Activated T-helper 1 cell treated with anti-CD3 and anti-CD28 coated beads, Interleukin-2, amount 50 U/mL, for 16 hours (primary cell): ENCODE measurements at places on chromosomes 5 and 9.

DNA sequence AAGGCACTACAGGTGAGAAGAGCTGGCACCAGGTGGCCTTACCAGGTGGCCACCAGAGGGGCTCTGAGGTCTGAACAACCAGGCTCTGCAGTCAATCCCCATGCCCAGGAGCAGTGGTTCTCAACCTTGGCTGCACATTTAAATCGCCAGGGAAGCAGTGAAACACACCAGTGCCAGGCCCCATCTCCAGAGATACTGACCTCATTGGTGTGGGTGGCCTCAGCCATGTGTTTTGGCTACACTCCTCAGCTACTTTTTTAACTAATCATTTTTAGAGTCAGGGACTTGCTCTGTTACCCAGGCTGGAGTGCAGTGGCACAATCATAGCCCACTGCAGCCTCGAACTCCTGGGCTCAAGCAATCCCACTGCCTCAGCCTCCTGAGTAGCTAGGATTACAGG is 56.0 kb downstream of the GABBR2 start:
- no peak for DNase-seq

DNA sequence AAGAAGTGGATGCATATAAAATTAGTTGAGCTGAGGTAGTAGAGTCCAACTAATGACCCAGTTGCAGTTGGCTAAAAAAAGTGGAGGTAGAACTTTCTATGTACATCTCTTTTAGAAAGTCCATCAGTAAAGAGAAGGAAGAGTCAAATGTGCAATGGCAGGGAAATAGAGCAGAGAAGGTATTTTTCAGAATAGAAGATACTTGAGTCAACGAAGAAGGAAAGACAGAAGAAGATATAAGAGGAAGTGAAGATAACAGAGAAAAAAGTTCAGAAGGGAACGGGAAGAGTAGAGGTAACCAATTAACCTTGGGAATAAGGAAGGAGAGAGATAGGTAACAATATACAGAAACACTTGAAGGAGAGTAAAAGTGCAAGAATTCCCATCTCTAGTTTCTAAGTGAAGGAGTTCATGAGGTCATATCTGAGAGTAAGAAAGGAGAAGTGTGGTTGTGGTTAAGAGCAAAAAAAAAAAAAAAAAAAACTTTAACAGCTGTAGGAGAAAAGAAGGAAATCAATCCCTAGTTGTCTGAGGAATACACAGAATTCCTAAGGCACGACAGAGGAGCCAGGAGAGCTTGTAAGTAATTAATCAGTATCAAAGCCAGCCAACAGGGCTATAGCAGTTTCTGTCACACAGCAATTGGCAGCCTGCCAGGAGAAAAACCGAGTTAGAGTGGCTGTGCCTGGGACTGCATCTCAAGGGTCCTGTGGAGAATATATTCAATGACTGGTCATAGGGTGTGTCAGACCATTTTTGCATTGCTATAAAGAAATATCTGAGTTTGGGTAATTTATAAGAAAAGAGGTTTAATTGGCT is 61.0 kb downstream of the ARL15 start:
- no peak for DNase-seq

GRCh38 chr5:160312134-160312959 is at the start of gene CCNJL:
Gene CCNJL (minus strand): TSS chr5:160312564. CDS start chr5:160311923, 641 bp downstream.
- DNase-seq, result no peak

DNA sequence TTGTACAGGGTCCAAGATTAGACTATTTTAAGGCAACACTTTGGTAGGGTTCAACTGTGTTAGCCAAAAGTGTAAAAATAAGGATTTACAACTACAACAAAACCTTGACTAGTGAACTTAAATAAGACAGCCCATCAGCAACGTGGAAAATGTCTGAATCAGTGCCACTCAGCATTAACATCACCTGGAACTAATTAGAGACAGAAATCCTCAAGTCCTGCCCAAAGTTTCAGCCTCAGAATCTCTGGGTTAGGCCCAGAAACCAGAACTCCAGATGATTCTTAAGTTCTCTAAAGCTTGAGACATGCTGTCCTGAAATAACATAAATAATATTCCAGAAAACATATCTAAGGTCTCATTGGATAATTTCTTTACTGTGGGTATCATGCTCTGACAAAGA is 118.6 kb downstream of the SEMA6A start:
- DNase-seq, result no peak

DNA sequence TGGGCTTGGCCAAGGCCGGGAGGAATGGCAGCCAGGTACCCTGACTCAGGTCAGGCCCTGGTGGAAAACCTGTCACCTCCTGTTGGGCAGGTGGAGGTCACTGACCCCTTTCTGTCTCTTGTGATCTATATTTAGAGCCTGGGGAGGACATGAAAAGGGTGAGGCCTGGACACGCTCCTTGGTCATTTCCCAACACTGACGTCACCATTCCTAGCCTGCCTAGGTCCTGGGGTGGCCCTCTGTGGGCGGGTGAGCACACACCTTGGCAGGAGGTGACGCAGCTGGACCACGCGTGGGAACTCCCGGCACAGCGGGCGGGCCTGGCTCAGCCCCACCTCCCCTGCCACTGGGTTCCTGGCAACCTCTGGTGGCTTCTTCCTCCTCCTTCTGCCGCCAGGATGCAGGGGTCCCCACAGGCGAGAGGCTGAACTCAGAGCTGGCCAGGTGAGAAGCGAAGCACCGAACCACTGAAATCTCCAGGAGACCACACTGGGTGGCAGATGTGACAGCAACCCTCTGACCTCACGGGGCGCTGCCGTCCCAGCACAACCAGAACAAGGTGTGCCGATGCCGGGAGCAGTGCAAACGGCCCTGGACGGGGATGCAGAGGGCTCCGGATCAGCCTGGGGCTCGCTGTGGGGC is 6.4 kb upstream of the RALGDS start:
- no peak for DNase-seq

GRCh38 chr5:38258042-38258318 is 379 bp upstream of the EGFLAM start:
- DNase-seq, result no peak

DNA sequence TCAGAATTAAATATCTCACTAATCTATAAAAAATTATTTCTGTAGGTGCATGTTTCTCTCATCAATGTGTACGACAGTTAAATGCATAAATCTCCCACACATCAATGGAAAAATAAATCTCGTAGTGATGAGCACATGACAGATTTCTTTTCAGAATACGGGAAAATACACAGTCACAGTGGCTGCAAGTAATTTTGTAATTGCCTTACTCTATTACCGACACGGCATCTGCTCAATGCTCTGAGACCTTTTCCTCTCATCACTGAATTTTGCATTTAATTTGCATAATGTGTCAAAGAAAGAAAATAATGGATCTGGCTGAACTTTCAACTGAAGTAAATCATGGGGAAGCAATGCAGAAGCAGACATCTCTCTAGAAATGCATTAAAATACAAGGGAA is 37.2 kb downstream of the PDE4D start:
- DNase-seq, result no peak

DNA sequence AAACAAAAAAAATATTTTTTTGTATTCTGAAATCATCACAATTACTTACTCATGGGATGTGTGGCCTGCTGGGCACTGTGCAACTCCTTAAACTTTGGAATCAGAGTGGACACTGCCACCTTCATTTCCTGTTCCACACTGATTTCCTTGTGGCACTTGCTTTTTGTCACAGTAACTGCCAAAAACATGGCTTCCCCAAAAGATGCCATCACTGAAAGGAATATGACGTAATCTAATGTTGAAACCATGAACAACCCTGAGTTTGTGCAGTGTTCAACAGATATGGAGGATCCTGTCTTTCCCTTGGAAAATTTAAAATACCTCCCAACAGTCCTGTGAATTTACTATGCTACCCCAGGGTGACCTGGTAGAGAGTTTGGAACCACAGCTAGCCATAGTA is 12.6 kb upstream of the IL12B start:
- DNase-seq, result no peak

DNA sequence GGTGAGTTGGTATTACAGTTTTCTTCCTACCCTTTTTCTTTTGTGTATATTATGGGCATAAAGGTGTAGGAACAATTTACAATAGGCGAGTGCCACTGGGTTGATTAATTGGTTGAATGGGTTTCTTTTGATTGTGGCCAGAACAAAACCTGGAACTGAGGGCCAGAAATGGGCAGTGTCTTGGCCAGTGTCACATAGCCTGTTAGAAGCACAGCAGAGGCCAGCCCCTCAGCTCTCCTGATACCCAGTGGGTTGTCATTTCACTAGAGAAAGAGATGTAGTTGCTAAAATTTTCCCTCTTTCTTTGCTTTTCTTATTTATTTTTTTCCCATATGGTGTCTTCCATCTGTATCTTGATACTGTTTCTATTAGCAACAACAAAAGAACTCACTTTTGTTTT is 38.8 kb upstream of the SEMA6A start:
- DNase-seq, result no peak

- DNase-seq, result no peak
These were observed 24.5 kb upstream of the NOTCH1 start for GRCh38 chr9:136570191-136570845.

DNA sequence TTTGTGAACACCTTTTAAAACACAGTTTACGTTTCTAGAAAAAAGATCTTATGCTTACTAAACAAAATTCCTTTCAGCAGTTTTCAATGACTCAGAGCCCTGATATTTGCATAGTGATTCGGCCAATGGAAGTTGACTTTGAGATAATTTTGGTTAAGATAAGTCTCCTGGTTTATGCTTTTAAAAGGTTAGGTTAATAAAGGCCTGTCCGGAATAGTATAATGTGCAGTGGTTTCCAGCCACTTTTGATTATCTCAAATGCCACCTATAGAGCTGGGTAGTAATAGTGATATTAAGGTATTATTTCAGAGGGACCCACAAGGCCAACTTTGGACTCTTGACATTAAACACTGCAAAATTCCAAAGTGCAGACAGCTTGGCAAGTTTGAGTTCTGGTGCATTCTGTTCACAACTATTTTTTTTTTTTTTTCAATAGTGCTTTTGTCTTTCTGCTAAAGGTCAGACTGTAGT is 86.1 kb downstream of the F2RL2 start:
- DNase-seq, result no peak

- no peak for DNase-seq
These were observed 594.9 kb downstream of the CCDC171 start for GRCh38 chr9:16147726-16148125.

DNA sequence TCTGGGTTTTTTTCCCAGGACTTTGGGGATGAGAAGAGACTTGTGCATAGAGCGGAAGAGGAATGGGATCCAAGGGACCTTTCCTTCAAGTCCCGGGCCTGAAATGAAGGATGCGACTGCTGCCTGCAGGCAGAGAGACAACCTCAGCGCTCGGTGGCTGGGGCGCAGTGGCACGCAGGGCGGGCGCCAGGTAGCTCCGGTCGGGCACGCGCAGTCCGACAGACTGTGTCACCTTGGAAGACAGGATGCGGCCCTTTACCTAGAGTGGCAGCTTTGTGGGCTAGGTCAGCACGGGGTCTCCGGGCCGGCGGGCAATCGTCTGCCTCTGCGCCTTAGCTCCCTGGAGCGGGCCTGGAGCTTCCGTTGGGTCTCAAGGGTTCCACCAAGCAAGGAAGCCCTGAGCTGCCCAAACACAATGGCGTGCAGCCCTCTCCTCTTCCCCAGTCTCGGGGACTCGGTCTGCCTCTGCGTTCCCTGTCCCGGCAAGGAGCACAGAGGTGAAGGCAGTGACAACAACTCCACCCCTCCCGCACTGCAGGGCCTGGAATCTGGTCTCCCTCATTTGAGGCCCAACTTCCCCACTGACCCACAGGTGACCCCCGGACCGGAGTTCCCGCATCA is 6.0 kb downstream of the BARX1 start:
- DNase-seq, result no peak

DNA sequence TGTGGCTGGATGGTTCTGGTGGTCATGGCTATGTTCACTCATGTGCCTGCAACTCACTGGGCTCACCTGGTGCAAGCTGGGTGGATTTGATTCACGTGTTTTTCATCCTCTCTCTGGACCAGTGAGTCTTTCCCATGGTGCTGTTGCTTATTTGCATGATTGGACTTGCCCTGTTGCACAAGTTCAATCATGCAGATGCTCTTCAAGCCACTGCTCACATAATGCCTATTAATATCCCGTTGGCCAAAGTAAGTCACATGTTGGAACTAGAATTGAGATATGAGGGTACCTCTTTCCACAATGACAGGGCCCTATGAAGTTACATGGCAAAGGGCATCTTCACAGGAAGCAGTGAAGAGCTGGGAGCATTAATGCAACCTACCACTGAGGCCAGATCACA is 26.5 kb upstream of the MROH2B start:
- DNase-seq, result no peak

- no peak for DNase-seq
These were observed 63.1 kb downstream of the RAB14 start for GRCh38 chr9:121138561-121138960.

- DNase-seq, result no peak
These were observed 173.6 kb downstream of the GAPVD1 start for GRCh38 chr9:125434986-125435775.

DNA sequence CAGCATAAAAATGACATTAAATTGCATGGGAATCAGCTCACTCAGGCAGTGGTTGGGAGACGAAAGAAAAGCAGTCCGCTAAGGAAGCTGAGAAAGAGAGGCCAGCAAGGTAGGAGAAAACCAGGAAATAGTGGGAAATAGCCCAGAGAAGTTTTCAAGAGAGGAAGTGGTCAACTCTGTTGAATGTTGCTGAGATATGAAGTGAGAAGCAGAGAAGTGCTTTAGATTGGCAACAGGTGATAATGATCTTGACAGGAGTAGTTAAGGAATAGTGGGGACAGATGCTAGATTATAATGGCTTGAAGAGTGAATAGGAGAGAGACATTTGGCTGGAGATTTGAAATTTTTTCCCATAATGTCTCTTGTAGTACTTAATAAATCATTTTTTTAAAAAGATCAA is 30.8 kb downstream of the CNTRL start:
- no peak for DNase-seq

DNA sequence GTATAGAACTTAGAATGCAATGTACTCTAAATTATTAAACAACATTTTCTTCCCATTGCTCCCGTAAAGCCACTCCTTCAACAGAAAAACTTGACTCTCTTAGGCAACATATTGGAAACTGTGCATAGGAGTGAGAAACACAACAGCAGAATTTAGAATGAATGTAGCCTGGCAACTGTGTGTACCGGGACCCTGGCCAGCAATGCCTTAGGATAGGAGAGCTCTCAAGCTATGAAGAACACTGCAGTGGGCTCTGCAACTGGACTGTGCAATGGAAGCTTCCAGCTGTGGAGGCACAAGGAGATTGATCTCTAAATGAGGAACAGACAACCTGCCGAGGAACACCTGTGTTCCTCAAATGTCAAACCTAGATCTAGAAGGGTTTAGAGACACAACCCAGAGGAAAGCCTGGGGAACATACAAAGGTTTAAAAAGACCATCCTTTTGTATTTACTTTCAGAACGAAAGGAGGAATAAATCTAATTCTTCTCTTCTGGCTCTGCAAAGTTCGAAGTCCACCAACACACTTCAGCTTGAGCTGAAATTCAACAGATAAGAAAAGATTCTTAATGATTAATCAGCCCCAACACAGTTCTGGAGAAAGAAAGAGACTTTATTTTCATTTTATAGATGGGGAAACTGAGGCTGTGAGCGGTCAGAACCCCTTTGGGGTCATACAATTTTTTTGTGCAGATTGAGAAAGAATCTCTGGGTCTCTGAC is 51.5 kb upstream of the ARL15 start:
- DNase-seq, result no peak

- no peak for DNase-seq
These were observed 155.5 kb downstream of the PALM2AKAP2 start for GRCh38 chr9:109935406-109936087.
